ENCODE measurements at places on chromosomes 5 and 9. TPM values are rescaled to one million over a fixed set of nuclear protein-coding genes. Genes with fewer than 3 reads are reported as not detected.

PCDHAC2 gene
- 6.8 TPM for total RNA-seq

NR4A3 gene
- total RNA-seq: 0.64 TPM

SAXO1 gene
- 0.36 TPM for total RNA-seq

SLC36A2 gene
- 0.74 TPM for total RNA-seq

RAB3C gene
- not detected for total RNA-seq

CD72 gene
- total RNA-seq: 3.0 TPM

BHMT gene
- total RNA-seq: 3.1 TPM

BTNL8 gene
- total RNA-seq: 0.14 TPM

TXNDC8 gene
- total RNA-seq: not detected

FOXD4L5 gene
- total RNA-seq: not detected
